Stimulated activated CD4-positive, alpha-beta T cell treated with anti-CD3 and anti-CD28 coated beads, TNF-alpha, amount 100 ng/mL, for 1 hour (primary cell): ENCODE measurements at places on chromosomes 7 and 10.

- DNase-seq = no peak
These were observed 625.1 kb downstream of the DNAJB6 start for GRCh38 chr7:157961731-157962457.

DNA sequence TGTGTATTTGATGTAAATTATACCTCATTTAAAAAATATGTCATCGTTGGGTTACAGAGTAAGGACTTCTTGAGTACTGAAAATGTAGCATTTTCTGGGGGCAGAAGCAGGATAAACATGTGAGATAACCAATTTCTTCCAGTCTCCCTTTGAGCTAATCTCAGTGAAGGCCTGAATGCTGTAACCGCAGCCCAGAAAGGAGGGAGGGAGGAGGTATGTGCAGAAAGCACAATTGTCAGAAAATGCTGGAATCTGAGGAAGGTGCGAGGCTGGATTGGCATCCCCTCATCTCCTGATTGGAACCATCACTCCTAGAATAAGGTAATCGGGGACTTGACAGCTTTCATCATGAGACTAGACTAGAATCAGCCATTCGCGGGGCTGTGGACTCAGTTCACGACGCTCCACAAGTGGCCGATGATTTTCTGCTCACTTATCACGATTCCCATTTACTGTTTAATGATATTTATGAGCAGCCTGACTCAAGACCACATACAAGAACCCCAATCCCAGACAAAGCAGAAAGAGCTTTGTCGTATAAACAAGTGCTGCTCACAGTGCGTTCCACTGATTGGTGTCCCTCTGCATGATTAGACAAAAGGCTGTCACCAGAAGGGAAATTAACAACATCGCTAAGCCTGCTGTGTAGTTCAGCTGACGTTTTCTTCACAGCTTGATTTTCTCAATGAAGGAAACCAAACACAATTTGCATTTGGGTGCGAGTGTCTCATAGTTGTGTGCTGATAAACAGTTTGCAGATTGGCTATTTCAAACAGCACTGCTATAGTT, 93.2 kb downstream of the SVIL start:
- no peak for DNase-seq

DNA sequence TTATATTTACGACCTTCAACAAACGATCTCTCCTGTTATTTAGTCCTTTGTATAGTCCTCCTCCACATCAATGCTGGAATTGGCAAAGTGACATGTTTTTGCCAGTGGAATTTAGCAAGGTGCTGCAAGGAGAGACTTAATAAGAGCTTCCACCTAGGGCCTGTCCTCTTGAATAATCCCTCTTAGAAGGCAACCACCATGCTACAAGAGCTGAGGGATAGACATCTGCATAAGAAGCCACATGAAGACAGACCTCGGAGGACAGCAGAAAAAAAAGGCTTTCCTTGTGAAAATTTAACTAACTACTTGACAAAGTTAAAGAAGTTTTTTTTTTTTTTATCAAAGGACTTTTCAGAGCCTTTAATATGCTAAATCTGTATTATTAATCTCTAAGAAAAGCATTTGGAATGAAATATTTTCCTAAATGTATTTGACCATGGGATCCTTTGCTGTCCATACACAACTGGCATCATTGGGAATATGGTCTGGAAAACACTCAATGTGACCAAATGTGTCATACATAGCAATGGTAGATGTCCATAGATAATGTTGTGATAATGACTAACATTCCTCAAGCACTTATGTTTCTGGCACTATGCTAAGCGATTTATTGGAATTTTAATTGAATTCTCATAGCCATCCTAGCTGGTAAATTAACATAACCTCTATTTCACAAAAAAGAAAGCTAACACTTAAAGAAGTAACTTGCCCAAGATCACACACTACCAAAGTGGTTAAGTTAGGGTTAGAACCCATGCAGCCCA, 13.2 kb downstream of the HYCC1 start:
- no peak for DNase-seq

DNA sequence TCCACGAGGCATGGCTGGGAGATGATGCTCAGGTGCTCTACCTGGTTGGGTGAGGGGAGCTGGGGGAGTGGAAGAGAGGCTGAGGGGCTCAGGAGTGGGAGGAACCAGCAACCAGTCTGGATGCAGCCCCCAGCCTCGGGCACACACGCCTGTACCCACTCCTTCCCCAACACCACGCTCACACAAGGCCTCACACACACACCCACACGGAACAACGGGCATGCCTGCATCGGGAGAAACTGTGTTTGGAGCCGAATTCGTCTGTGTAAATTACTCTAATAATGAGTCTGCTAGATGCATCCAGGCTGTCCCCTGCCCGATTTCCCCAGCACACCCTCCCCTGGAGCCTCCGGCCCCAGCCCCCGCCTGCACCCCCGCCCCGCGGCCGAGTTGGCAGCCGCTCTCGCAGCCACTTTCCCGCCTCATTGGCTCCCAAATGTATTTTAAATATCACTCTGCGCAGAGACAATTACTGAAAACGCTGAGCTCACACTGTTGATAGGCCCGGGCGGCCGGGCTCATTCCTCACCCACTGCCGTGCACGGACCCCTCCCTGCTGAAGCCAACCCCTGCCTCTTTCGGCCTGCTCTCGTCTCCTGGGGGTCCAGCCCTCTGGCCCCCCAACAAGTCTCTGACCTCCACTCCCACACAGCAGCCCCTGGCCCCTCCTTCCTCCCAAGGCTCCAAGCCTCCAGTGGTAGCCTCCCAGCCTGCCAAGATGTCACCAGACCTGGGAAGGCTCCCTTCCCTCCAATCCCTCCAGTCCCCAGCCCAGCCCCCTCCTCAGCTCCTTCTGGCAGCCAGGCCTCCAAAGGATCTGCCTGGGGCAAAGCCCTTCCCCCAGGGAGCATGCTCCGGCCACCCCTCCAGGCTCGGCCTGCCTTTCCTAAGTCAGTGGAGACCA, 11.1 kb downstream of the H2BK1 start:
- DNase-seq = no peak

- DNase-seq = no peak
These were observed 295.3 kb downstream of the ELMO1 start for GRCh38 chr7:37153376-37153775.

DNA sequence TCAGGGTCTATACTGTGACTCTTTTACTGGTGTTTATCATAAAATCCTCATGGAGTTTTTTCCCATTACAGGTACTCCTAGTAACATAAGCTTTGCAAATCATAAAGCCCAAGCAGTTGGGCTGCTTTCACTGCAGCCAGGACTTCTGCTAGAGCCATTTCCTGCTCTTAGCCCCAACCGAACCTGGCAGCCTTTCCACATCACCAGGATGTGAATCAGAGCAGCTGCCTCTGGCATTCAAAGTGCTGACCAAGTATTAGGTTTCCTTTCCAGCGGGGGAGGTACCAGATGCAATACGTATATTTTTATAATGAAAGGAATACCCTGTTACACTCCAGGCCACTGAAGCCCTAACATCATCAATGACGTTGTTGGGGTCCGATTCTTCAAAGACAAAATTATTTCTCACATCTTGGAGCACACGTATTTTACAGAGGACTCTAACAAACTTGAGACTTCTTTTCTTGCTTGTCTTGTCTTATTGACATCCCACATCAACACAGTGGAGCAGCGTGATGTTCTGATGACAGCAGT, 3.6 kb upstream of the HTR5A start:
- no peak for DNase-seq

DNA sequence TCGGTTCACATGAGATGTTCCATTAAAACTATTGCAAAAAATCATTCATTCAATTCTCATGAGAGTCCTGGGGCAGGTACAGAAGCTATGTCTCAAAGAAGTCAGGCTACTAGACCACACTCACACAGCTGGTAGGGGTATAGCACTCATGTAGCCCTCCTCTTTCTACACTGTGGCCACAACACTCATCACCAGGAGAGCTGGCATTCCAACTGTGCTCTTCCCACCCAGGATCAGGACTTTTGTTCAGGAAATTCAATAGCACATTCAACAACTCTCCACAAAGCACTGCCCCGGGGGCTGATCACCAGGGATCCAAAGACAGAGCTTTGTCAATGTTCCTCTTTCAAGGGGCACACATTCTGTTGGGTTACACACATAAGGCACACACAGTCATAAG, 31.0 kb upstream of the C10orf90 start:
- no peak for DNase-seq

DNA sequence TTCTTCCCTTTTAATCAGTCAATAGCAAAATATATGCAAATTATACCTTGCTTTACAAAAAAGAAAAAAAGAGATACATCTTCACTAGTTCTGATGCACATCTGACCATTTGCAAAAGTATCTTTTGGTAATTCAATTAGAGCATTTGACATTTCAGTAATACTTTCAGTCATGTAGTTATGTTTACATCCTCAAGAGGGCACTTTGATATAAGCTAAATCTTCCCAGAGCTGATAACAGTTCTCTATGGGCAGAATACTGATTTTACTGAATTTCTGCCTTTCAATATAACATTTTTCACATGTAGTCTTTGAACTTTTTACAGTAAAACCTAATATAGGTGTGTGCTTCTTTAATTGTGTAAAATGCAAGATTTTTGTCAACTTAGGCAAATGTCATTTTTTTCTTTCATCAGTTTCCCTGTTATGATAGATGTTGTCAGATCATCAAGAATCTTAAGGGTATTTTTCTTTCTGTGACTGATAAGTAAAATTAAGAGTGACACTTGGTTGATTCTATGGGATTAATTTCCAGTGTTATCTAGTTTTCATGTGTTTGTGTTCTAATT, 703.5 kb upstream of the SEMA3D start:
- DNase-seq = no peak

- no peak for DNase-seq
These were observed 97.4 kb downstream of the C10orf105 start for GRCh38 chr10:71622154-71622526.

DNA sequence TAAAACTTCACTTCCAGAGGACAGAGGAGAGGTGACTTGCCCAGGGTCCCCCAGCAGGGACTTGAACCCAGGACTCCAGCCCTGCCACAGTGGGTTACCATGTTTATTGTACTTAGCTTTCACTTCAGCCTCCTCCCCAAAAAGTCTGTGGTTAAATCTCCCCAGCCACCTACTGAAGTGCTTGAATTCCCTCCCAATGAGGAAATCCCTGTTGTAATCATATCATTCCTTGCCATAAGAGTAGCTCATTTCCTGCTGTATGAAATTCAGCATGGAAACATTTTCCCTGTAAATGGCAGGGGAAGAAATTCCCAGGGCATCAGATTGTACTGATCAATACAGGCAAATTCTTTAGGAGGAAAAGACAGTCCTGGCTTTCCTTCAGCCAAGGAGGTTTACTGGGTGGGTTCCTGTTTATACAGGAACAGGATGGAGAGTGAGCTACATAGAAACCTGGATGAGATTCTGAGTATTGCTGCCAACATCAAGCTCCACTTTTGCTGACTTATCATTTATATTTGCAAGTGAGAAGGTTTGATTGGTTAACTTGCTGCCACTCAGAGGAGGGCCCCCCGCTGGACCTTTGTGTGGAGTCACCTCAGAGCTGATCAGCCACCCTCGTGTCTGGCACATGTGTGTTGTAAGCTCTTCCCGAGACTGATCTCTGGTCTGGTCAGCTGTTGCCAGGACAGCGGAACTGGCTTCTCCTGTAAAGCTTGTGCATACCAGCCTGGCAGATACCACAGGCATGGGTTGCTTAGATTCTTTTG, 16.4 kb upstream of the PDZD8 start:
- no peak for DNase-seq

- DNase-seq = no peak
These were observed 33.0 kb downstream of the RASGEF1A start for GRCh38 chr10:43233601-43234430.

DNA sequence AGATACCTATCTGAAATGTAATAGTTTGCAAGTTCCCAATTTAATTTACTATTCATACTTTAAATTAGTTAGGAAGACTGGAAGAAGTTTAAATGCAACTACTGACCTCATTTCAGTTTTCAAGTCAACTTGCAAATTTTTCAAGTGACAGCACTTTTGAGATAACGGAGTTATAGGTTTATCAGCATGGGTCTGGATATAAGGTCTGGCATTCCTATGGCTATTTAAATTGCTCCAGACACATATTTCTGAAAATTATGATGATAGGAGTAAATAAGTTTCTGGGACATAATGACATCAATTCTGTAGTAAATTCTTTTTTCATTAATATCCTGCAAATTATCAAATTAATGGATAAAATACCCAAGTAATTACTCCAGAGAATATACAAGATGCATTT, 251.9 kb downstream of the PRKG1 start:
- no peak for DNase-seq

GRCh38 chr7:157656195-157656769, 319.5 kb downstream of the DNAJB6 start:
- DNase-seq = no peak

DNA sequence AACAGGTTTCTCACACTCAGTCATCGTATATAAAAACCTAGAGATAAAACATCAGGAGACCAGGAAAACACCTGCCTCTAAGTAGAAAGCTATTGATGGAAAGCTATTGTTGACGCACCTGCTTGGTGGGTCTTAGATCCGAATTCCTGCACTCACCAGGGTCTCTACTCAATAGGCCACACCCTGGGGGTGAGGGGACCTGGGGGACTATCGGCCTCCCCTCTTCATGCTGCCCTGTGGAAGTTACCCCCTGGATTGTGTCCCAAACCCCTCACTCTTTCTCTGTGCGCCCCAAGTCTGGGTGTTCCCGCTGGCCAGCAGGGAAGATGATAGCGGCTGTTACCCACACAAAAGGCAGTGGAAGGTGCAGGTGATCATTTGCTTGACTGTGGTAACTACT, 313.0 kb downstream of the WDR37 start:
- DNase-seq = no peak

- no peak for DNase-seq
These were observed 58.6 kb downstream of the PLXDC2 start for GRCh38 chr10:19874791-19875190.

DNA sequence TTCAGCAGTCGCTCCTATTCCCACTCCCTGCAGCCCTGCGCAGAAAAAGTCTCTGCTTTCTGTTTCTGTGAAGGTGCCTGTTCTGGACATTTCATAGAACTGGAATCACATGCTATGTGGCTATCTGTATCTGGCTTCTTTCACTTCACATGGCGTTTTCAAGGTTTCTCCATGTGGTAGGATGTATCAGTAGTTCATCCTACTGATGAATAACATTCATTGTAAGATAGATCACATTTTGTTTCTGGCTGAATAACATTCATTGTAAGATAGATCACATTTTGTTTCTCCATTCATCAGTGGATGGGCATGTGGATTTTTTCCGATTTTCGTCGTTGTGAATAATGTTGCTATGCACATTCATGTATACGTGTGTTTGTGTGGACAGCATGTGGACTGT, 44.5 kb downstream of the HSPA12A start:
- DNase-seq = no peak

- DNase-seq = no peak
These were observed 31.7 kb upstream of the CDK14 start for GRCh38 chr7:90564455-90564854.
